GM12878 (cell line): ENCODE measurements at places on chromosomes 12 and 14. TPM values are rescaled to one million over a fixed set of nuclear protein-coding genes. Genes with fewer than 3 reads are reported as not detected.

DNA sequence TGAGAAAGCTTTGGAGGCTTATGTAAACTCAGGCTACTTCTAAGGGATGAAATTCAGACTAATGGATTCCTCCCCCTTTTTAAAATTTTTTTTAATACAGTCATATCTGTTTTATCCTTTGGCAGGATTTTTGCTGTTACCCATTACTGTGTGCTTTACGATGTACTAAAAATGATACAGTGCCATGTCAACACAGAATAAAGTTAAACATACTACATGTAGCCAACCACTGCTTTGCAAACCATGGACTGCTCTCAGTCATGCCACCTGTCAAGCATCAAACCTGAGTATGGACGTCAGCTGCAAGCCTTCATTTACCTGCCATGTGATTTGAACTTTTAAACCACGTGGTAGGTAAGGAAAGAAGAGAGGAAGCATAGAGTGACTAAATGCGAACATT is 325.8 kb downstream of the FUT8 start:
- DNase-seq: no peak

Gene HSPB8
- total RNA-seq: 0.10 TPM in 1 of 2 replicates, not detected in the other

Gene PLA2G1B
- total RNA-seq: 2.5 TPM in 1 of 2 replicates, not detected in the other

GRCh38 chr14:53871951-53872350 is 84.7 kb downstream of the BMP4 start:
- no peak for DNase-seq

DNA sequence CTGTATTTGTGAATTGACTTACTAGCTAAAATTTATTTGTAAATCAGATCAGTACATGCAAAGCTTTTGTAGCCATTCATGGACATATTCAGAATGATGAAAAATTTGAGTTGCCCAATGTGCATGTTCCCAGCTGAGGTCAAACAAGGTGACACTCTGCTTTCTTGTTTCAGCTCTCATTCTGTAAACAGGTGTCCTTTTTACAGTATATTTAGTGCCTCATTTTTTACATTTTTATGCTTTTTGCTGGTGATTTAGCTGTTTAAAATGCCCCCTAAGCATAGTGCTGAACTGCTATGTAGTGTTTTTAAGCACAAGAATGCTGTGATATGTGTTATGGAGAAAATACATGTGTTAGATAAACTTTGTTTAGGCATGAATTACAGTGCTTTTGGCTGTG is 76.3 kb downstream of the MIA2 start:
- no peak for DNase-seq

Gene STON2
- 0.13 and 0.29 TPM in 2 replicates for total RNA-seq

- DNase-seq: no peak
These were observed 175.3 kb downstream of the PHLDA1 start for GRCh38 chr12:75856235-75856634.

- no peak for DNase-seq
These were observed 4.9 kb upstream of the ANKLE2 start for GRCh38 chr12:132766380-132767085.

DNA sequence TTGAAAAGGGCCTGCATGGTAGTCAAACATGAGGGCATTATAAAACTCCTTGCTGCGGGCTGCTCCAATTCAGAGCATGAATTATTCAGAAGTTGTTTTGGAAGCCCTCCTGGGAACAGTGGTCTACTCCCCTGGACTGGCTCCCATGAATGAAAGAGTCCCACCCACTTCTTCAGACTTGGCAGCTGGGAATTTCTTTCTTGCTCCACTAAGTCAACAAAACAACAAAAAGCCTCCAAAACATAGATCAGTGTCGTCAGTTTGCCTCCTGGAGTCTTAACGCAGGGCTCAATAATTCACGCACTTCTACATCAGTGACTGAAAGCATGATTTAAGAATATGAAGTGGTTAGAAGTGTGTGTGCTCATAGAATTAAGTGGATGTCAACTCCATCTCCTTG is 37.9 kb downstream of the AKAP6 start:
- no peak for DNase-seq

Gene P2RX2
- not detected in 2 replicates for total RNA-seq

GRCh38 chr14:60636879-60637478 is 12.3 kb downstream of the SIX1 start:
- no peak for DNase-seq

Gene TRIM9
- 0.18 and 0.19 TPM in 2 replicates for total RNA-seq

DNA sequence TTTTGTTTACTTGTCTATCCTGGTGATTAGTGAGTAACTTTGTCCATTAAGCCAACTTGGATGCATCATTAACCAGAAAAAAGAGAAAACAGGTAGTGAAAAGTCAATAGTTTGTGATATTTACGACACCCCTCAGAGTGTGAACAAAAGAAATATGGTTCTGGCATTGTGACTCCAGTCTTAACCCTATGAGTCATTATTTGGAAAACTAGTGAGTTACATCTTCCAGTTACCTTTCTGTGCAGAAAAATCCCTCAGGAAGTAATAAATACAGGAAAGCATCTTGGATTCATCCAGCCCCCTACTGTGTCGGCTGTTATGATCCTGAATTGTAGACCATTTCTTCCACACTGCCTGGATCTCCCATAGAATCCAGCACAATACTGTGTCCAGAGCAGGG is 379.1 kb downstream of the GALC start:
- no peak for DNase-seq

DNA sequence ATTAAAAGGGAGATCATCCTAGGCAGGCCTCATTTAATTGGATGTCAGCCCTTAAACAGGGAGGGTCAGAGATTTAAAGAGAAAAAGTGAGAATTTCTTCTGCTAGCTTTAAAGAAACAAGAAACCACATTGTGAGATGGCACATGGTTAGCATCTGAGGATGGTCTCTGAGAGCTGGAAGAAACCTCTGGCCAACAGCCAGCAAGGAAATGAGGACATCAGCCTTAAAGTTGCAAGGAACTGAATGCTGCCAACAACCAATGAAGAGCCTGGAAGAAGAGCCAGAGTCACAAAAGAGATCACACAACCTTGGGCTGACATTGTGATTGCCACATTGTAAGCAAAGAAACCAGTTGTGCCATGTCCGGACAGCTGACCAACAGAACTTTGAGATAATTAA is 17.5 kb upstream of the FAR2 start:
- DNase-seq: no peak

- no peak for DNase-seq
These were observed 134.2 kb downstream of the NTF3 start for GRCh38 chr12:5565933-5566599.

Gene ADGRD1
- total RNA-seq: 0.82 and 1.3 TPM in 2 replicates

DNA sequence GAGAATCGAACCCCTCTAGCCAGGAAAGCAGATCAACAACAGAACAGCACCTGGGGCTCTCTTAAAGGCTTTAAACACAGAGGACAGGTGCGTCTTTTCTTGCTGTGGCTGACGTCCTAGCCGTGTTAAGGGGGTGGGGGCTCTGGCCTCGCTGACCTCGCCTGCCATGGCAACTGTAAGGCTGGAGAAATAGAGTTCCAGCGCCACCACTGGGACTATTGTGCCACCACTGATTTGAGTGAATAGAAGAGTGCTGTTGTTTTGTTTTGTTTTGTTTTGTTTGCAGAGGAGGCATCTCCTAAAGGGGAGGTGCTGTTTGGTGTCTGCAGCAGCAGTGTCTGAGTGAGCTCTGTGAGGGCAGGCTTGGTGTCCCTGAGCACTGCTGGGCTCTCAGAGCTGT is 34.2 kb upstream of the PRMT8 start:
- no peak for DNase-seq

- DNase-seq: no peak
These were observed 167.8 kb downstream of the PAWR start for GRCh38 chr12:79522989-79523386.

DNA sequence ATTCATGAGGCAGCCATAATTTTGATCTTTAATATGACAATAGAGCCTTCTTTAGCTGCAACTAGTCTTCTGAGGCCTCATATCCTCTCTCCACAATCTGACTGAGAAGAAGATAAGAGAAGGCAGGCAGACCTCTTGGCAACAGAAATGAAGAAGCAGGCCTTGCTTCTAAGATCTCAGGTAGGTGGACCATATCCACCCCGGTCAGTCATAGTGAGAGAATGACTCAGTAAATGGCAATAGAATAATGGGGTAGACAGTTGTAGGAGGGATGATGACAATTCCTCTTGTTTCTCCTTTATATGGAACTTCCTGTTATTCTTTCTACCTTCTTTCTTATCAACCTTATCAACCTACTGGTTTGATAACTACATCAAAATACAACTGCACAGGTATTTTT is 246.7 kb upstream of the G2E3 start:
- DNase-seq: no peak

DNA sequence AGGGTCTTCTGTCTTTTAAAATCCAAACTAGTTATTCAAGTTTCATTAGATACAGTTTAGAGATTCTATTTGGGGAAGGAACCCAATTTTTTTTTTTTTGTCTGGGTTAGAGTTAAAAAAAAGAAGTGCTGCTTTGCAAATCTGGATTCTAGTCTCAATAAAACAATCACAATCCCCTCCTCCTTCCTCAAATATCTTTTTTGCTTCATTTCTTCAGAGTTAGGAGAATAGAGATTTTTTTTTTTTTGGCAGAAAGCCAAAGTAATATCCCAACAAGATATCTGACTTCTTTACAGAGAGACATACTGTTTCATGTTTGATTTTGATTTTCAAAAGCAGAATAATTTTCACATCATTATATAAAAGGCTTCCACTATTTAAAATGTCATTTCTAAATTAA is 201.9 kb downstream of the FOXN3 start:
- DNase-seq: no peak

Gene GPR84
- total RNA-seq: 3.7 and 4.0 TPM in 2 replicates

DNA sequence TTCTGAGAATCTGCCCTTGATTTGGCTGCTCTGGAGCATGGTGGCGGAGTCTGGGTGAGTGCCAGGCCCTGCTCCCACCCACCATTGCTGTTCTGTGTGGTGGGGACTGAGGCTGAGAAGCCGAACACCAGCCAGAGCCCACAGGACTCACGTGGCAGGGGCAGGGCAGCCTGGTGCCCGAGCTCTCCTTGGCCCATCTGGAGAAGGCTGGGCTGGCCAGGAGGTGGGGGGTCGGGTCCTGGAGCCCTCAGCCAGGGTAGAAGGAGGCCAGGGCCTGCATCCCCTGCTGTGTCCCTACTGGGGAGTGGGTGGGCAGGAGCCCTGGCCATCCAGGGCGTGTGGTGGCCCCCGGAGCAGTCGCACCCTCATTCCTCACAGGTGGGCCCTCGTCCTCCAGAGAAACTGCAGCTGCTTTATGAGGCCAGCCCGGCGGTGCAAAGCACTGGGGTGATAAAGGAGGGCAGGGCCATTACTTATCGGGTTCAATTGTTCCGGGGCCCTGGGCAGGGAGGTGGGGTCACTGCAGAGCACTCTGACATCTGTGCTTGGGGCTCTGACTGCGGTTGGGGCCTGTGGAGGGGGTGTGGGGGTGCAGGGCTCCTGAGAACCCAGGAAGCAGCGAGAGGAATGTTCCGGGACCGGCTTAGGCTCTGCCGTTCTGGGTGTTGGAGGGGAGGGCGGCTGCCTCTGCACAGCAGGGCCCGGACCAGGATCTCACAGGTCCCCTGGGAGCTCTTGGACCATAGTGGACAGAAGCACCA is 217.5 kb upstream of the C14orf180 start:
- no peak for DNase-seq

DNA sequence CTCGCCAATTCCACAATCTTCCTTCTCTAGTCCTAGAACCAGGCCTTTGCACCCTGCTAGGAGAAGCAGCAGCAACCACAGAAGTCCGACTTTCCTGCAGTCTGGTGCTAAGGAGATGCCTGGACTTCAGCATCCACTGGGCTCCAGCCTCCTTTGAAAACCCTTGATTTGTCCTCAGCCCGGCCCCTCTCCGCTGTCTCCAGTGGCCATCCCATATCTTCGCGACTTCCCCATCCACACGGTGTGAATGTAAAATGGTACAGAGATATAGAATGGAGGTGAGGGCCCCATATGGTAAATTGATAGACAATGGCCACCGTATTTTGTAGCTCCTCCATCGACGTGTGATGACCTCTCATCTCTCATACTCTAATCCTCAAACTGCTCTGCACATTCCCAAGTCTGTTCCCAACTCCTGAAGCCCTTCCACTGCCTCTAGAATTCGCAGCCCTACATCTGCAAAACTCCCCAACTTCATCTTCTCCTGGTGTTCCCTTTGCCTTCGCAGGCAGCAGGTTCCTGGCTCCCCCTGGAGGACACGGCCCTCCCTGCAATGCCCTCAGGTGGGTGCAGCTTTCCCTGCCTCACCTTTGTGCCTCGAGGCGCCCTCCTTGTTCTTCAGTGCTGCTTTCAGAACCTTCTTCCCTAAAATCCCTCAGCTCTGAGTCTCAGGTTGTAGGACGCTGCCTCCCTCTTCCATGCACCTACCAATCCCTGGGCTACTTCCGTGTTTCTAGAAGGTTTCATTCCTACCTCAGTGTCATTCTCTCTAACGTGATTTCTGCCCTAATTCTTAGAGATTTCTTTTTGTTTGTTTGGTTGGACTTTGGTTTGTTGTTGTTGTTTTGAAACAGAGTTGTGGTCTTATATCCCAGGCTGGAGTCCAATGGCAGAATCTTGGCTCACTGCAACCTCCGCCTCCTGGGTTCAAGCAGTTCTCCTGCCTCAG is 36.7 kb downstream of the TMBIM6 start:
- no peak for DNase-seq

DNA sequence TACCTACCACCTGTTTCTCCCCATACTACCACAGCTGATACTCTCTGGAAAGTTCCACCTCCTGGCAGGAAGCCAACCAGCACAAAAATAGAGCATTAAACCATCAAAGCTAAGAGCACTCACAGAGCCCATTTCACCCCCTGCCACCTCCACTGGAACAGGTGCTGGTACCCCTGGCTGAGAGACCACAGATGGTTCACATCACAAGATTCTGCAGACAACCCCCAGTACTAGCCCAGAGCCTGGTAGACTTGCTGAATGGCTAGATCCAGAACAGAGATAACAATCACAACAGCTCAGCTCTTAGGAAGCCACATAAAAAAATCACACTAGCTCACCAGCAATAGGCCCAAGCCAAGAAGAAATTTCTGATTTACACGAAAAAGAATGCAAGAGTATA is 855.2 kb downstream of the FSCB start:
- DNase-seq: no peak

Gene TMEM119
- 0.44 TPM in 1 of 2 replicates, not detected in the other for total RNA-seq

Gene PTPRB
- total RNA-seq: 0.10 and 0.37 TPM in 2 replicates

Gene IRAK3
- total RNA-seq: 8.5 and 8.7 TPM in 2 replicates

GRCh38 chr14:55107766-55108554 is 21.1 kb upstream of the LGALS3 start:
- DNase-seq: no peak

Gene SOAT2
- 1.6 and 1.9 TPM in 2 replicates for total RNA-seq

- DNase-seq: no peak
These were observed 276.3 kb downstream of the DUSP6 start for GRCh38 chr12:89075880-89076540.

DNA sequence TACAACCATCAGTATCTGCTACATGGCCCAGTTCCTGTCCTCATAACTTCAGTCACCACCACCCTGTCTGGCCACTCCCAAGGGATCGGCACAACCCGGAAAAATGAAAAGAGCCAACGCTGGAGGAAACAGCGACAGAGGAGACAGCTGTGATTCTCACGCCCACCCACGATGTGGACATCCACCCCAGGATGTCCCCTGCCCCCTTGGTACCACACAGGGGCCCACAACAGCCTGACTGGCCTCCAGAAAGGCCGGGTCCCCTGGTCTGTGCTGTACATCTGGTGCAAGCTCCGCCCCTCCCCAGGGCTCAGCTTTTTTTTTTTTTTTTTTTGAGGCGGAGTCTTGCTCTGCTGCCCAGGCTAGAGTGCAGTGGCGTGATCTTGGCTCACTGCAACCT is 12.5 kb downstream of the RPS6KL1 start:
- no peak for DNase-seq

Gene TRHDE
- not detected in 2 replicates for total RNA-seq
